ENCODE measurements at places on chromosomes 1 and 21.

GRCh38 chr1:63087966-63088365 lies 234.4 kb upstream of the FOXD3 start:
- DNase-seq: no peak

DNA sequence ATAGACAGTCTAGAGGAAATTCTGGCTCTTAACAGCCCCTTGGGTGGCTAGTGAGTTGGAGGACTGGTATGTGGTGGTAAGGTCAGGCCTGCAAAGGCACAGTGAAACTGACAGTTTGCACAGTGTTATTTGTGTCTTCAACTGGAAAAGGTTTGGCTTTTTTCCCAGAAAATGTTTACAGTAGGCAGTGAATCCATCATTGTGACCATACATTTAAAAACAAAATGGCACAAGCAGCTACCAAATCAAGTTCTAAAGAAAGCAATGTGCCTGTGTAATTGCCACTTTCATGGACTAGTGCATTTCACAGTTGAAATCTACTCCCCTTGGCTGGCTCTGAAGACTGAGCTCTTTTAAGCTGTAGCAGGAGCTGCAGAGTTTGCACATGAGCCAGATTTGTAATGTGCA lies 24.8 kb downstream of the ATPAF1 start:
- DNase-seq: no peak

GRCh38 chr1:181075766-181076350 lies 12.6 kb upstream of the IER5 start:
- no peak for DNase-seq

DNA sequence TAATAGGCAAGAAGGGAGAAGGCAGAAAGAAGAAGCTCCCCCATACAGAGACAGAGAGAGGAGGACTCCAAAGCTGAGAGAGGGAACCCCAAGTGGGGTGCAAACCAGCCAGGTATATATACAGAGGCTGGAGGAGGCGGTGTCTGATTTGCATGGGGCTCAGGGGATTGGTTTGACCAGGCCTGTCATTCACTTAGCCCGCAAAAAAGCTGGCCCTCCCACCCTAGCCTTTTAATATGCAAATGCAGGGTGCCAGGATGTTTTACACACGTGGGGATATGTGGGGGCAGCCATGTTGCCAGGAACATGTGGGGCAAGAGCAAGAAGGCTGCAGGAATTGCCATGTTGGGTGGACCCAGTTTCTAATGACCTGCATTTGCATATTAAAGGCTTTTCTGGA lies 37.0 kb upstream of the TENT5B start:
- no peak for DNase-seq

DNA sequence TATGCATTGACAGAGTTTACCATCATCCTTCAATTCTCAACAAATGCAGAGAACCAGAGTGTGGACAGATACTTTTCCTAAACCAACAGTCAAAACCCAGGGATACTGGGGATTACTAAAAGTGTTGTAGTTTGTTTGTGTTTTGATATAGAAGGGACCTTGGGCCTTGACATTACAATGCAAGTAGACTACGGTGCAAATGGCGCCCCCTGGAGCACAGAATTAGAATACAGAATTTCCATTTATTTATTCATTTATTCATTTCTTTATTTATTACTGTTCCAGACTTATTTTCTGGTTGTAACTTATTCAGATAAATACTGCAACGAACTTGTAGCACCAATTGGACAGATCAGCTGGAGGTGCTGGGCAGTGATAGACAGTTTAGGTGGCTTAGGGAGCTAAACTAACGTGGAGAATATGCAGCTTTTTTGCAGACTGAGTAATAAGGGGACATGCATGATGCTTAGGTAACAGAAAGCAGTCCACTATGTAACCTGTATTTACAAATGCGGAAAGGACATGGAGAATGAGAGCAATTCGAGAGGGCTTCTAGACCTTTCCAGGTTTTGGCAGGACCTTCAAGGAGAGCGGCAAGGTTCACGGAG lies 42.6 kb downstream of the KIRREL1 start:
- DNase-seq: no peak

GRCh38 chr1:209576392-209577197 lies 6.9 kb upstream of the CAMK1G start:
- DNase-seq: peak; percentile 33

DNA sequence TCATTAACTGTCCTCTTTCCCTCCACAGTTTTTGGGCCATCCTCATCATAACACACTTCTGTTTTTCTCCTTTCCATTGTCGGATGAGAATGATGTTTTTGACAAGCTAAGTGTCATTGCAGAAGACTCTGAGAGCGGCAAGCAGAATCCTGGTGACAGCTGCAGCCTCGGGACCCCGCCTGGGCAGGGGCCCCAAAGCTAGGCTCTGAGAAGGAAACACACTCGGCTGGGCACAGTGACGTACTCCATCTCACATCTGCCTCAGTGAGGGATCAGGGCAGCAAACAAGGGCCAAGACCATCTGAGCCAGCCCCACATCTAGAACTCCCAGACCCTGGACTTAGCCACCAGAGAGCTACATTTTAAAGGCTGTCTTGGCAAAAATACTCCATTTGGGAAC lies 28.6 kb upstream of the IFNAR1 start:
- DNase-seq: no peak

DNA sequence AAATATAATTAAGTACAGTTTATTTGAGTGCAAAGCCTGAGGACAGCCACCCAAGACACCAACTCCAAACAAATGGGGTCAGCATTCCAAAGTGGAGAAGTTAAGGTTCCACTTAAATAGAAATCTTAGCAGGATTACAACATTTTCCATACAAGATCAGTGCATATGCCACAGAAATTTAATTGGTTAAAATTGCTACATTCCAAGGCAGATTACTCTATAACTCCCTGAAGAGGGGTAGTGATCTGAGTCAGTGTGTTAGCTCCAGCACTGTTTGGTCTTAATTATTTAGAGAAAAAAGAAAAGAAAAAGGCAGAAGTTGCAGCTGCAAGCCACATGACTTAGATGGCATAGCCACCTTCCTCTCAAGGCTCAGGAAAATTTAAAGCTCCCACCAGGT lies 297.5 kb downstream of the HHIPL2 start:
- no peak for DNase-seq

DNA sequence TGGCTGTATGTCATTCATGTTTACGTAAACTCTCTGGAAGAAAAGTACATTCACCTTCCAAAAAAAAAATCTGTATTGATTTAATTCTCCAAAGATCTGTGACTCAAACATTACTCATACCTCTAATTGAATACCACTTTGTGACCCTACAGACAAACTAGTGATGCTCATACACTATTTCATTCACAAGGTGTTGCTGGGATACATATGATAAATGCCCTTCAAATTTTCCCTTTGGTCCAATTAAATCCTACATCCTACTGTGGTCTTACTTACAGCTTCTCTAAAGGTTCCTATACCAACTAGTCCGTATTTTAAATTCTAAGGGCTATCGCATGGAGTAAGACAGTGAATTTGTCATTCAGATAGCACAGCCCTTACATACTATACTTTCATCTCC lies 26.8 kb upstream of the CADM3 start:
- no peak for DNase-seq

- DNase-seq: no peak
These were observed 7.6 kb upstream of the C1QTNF12 start for GRCh38 chr1:1253972-1254666.

DNA sequence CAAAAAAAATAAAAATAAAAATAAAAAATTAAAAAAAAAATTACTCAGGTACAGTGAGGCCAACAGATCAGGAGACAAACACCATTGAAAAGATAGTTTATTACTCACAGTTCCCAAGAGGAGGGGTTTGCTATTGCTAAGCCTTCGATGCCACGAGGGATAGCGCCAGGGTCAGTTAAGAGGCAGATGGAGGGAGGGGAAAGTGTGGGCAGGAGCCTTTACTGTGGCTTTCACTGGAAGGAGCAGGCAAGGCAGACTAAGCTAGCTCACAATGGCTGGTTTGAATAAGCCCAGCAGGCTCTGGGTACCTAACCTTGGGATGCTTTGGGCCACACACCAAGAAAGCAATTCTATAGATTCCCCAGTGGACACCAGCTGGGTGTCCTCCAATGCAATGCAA lies 12.7 kb upstream of the RNF187 start:
- no peak for DNase-seq

- no peak for DNase-seq
These were observed 835 bp downstream of the UHMK1 start for GRCh38 chr1:162498496-162498810.

DNA sequence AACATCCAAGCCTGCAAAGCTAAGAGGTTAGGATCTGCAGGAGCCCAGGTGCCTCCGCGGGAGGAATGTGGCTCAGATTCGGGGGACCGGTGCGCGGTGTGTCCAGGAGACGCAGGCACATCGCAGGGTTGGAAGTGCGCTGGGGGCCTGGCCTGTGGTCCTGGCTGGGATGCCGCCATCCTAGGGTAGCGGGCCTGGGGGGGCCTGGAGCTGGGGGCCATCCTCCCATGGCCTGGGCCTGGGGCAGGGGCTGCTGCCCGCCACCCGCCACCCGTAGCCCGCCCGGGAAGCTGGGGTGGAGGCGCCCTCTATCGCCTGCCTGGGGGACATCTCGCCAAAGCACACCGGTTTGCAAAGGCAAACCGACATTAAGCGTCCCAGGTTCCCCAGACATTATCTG lies 170.6 kb upstream of the ARHGEF16 start:
- DNase-seq: no peak

DNA sequence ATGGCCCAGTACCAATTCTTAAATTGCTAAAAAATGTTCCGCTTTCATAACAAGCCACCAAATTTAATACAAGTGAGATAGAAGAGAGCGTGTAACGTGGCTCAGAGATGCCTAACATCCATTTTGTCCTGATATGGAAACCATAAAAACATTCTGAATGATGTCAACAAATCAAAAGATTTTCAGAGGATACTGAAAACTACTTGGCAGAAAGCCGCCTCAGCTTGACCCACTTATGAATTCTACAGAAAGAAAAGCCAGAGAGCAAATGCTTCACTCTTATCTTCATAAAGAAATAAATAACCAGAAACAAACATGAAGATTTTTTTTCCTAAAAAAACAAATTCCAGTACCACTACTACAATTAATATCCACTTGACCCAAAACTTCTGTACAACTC lies 41.2 kb downstream of the OMA1 start:
- DNase-seq: no peak

GRCh38 chr1:206002160-206002559 lies 1.0 kb downstream of the RAB7B start:
- DNase-seq: no peak

GRCh38 chr1:11214698-11215380 lies 25.7 kb downstream of the ANGPTL7 start:
- DNase-seq: no peak

- DNase-seq: no peak
These were observed 8.9 kb downstream of the SKI start for GRCh38 chr1:2236695-2237677.

DNA sequence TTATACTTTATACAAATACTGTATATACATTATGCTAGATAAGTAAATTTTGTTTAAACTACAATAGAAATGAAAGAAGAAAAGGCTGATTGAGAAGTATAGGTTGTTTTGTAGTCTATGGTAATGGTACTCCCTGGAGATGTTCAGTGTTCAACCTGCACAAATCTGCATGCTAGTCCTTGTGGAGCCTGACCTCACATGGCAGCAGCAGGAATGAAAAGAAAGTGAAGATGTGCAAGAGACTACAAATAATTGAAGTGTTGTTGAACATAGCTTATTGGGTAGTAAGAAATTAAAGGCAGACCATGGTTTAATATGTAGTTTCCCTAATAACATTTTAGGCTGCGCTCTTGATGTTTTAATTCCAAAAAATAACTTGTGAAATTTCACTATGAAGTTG lies 201.2 kb downstream of the TGFB2 start:
- no peak for DNase-seq

GRCh38 chr21:44785620-44786335 lies 15.8 kb downstream of the UBE2G2 start:
- no peak for DNase-seq

DNA sequence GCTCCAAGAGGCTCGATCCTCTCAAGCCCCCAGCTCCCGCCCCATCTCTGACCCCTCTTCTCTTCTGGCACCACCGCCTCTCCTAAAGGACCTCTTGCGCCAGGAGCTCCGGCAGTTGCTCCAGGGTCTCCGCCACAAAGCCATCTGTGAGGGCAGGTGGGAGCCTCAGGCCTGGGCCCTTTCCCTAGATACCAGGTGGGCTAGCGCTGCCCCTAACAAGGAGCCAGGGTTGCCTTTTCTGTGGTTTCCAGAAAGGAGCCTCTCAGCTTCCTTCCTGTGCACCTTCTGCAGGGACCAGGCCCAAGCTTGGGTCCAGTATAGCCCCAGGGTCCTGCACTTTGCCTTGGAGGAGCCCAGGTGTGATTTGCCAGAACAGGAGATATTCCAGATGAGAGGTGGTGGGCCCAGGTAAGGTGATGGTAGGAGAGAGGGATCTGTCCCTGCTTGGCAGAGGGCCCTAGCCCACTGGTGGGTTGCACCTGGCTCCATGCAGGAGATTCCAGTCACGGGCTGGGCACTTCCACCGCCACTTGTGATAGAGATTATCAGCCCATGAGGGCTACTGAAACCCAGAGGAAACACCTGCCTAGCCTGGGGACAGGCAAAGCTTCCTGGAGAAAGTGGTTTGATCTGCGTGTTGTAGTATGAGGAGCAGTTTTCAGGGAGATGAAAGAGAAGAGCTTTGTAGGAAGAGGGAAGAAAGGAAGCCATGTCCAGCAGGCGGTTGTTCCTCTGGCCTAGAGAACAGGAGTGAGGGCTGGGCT lies 1.0 kb downstream of the CCDC24 start:
- no peak for DNase-seq

DNA sequence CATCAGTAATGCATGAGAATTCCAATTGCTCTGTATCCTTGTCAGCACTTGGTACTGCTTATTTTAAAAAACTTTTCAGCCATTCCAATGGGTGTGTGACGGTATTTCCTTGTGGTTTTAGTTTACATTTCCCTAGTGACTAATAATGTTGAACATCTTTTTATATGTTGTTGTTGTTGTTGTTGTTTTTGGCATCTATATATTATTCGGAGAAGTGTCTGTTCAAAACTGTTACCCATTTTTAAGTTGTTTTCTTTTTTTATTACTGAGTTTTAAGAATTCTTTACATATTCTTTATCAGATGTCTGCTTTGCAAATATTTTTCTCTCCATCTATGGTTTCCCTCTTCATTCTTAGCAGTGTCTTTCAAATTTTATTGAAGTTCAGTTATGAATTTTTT lies 231.1 kb upstream of the POU3F1 start:
- no peak for DNase-seq

DNA sequence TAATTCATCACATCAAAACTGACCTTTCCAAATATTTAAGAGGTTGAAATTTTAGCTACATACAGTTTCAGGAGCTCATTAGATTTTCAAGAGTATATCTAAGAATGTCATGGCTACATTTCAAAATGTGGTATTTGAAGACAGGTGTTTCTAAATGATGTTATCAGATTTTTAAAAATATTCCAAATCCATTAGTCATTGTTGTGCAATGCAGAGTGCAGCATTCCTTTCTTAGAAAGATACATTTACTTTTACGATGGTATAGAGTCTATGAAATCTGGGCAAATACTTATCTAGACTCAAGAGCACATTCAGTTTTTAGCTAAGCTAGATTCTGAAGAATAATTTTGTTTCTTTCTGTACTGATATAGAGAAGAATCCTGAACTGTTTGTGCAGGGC lies 230.3 kb downstream of the CHRM3 start:
- no peak for DNase-seq

GRCh38 chr1:160575112-160575664 lies 4.1 kb downstream of the CD84 start:
- DNase-seq: no peak

All from activated CD8-positive, alpha-beta memory T cell treated with anti-CD3 and anti-CD28 coated beads for 4 hours (primary cell).